RWPE2 (cell line): ENCODE measurements at places on chromosomes 11 and 22.
A peak's percentile ranks its signal among the peaks of the same experiment; 100 is the strongest.

DNA sequence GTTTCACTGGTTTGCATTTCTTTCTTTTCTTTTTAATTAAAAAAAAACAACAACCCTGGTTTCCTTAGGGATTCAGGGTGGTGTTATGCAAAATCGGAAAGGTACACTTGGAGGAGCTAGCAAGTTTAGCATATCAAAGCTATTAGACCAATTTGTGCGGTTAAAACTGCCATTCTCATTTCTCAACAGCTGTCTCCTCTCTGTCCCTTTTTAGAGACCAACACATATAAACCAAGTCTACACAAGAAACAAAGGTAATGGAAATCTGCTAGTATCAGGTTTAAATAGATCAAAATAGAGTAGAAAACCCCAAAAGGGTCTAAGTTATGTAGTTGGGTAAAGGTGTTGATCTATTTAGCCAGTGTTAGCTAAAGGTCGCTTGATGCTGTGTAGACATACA is 1.7 kb upstream of the SESN3 start:
- DNase-seq: no peak

DNA sequence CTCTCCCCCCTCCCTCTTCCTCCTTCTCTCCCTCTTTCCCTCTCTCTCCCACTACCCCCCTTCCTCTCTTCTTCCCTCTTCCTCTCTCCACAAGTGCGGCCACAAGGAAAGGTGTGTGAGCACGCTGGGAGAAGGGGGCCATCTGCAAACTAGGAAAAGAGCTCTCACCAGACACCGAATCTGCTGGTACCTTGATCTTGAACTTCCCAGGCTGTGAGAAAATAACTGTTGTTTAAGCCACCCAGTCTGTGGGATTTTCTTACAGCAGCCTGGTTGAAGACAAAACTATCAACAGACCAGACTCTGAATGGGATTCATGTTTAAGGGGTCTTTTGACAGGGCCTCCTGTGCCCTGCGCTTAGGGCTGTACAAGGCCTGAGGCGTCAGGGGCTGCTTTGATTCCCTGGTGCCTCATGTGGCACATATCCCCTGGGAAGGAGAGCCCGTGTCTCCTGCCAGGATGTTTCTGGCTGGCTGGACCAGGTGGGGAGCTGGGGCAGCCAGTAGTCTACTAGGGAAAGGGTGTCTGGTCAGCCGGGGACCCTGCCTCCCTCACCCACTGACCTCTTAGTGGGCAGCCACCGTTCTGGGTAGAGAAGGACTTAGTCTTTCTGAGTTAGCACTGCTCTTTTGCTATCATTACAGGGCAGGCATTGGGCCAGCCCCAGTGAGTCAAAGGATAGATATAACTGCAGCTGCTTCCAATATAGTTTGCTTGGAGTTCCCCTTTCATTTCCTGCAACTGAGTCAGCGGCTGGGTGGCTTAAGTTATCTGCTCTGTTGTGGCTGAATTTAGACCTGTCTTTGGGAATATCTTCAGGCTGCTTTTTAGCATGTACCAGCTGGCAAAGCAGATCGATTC is 6.2 kb downstream of the PANX1 start:
- peak; percentile 78 for DNase-seq

- DNase-seq: no peak
These were observed 7.0 kb downstream of the RPS3 start for GRCh38 chr11:75406338-75406777.

DNA sequence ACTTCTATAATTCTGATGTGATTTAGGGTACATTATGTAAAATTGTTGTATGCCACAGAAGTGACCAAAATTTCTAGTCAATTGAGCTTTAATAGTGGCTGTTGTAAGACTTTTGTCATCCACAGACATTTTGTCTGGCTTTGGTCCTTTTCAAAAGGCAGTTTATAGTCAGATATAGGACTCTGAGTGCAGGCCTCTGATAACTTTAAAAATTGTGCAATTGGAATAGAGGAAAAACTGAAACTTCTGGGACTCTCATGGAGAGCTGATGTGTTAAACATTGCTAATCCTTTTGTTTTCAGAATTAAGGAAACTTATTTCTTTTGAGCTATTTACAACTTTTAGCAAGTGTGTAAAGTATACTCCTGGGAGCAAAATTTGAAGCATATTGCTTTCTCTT is 9.0 kb upstream of the MRPL17 start:
- DNase-seq: no peak

DNA sequence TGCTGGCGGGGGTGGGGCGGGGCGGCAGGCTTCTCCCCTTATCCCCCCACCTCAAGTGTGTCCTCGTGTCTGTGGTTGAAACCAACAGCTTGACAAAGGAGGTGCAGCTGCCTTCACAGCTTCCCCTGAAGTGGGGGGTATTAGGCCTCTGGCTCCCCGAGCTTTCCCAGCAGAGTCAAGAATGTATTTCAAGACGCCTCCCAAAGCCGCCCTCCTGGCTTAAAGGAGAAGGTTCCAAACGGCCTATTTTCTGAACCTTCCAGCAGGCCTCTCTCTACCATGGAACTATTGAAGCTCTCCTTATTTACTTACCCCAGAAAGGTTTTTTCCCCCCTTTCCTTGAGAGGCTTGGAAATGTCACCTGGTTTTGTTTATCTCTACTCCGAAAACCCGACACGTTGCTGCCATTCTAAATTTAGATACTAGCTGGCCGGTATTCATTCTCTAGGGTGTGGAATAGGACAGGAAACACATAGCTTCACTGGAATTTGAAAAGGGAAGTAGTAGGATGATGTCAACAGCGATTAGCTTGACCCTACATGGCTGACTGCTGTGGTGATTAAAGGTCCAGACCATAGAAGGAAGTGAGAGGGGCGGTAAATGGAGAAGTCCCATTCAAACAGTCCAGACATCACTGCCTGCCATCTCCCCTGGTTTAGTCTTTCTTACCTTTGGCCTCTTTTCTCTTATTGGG is 671 bp upstream of the PICALM start:
- peak; percentile 49 for DNase-seq

DNA sequence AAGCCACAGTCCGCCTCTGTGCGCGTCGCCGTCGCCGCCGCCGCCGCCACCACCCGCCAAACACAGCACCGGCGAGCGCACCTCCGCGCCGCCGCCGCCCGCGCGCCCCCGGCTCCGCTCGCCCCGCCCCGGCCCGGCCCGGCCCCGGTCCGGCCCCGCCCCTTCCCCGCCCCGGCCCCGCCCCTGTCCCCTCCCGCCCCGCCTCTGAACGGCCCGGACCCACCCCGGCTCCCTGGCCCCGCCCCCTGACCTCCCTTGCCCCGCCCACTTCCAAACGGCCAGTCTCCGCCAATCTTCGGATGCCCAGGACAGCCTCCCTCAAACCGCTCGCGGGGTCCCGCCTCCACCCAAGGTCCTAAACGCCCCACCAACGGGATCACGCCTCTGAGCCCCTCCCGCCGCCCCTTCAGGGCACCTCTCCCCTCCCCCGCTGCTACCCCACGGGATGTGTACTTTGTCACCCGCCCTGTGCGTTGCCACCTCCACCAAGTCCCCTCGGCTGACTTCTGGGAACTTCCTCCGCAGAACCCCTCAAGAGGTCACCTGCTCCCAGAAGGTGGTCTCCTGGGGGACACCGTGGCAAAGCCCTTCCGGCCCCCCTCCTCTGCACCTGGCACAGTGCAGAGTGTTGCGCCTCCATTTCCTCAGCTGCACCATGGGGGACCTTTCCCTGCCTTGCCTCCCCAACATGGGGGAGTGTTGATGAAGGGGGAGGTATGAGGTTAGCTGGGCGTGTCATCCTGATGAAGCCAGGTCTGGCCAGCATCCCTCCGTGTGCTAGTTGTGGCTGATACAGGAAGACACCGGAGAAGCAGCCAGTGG is at the start of gene KIAA0930:
Gene KIAA0930 (minus strand): TSS at position 85 of the 822 bp plus-strand sequence. CDS start 191 bp downstream, outside the sequence.
- DNase-seq: peak; percentile 81

- no peak for DNase-seq
These were observed 14.9 kb downstream of the CD5 start for GRCh38 chr11:61117168-61117520.

GRCh38 chr11:472816-473215 is 22.7 kb downstream of the PTDSS2 start:
- DNase-seq: peak; percentile 62

DNA sequence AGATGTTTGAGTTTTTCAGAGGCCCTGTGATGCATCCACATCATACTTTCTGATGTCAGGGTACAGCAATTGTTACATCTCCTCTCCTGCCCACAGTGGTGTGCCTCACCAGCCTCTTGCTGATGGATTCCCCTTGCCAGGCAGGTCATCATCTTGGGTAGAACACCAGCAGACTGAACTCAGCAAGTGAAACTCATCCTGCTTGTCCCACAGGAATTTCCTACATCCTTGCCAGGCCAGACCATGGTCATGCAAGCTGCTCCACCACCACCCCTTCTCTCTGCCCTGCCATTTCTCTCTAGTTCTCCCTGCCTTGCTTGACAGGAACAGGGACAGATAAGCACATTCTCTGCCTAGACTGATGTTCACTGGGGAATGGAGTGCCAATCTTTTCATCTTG is 85.9 kb downstream of the PAX6 start:
- DNase-seq: no peak

- DNase-seq: no peak
These were observed 1020.5 kb downstream of the BRD1 start for GRCh38 chr22:48807155-48807554.

- DNase-seq: peak; percentile 81
These were observed 873 bp upstream of the SCO2 start for GRCh38 chr22:50526108-50526833.
